Upper lobe of right lung (tissue), 1 donor: ENCODE measurements at places on chromosomes 11 and 22. TPM values are rescaled to one million over a fixed set of nuclear protein-coding genes. Genes with fewer than 3 reads are reported as not detected.

GRCh38 chr22:38317122-38317994, at the start of gene CSNK1E:
TSS of gene CSNK1E (minus strand) at chr22:38317433. CDS start at chr22:38314157, 3,276 bp downstream.
- DNase-seq, result peak; percentile 91

DNA sequence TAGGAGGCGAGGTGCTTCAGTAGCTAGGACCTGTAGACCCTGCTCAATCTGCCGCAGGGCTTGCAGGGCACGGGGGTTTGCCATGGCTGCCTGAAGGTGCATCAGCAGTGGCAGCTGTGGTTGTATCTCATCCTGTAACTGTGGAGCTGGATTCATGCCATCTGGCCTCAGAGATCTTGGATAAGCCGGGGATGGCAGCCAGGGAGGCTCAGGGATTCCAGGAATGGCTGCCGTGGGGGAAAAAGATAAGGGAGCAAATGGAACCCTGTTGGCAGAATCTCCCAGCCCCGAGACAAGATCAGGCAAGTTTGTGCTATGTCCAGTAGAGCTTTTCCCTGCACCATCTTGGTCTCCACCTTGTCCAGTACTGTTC, 1.8 kb downstream of the UBQLN3 start:
- no peak for DNase-seq

DNA sequence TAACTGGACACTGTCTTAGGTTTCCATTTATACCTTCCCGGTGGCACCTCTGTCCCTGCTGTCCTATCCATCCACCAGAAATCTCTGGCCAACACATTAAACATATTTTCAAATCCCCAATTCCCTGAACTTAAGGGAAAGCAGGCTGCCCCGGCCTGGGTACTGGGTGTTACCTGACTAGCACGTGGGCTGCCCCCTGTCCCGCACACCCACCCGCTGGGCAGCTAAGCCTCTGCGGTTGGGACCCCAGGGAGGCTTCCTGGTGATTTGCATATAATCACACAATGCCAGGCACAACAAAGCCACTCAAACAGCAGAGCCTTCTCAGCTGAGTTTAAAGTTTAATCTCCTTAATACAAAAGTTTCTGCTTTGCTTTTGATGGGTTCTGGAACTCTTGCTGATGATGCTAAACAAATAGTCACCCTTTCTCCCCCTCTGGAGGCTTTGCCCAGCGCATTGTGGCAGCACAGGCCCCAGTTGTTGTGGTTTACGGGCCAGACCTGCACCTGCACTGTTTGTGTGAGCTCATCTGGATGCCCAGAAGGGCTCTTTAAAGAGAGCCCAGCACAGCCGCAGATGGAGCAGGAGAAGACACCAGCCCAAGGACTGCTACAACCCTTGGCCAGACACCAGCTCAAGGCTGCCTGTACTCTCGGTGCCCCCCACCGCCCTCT, 59.9 kb upstream of the POU2AF1 start:
- DNase-seq, result no peak

- DNase-seq, result no peak
Measured at GRCh38 chr22:39089928-39090327, 7.1 kb upstream of the APOBEC3H start.

DNA sequence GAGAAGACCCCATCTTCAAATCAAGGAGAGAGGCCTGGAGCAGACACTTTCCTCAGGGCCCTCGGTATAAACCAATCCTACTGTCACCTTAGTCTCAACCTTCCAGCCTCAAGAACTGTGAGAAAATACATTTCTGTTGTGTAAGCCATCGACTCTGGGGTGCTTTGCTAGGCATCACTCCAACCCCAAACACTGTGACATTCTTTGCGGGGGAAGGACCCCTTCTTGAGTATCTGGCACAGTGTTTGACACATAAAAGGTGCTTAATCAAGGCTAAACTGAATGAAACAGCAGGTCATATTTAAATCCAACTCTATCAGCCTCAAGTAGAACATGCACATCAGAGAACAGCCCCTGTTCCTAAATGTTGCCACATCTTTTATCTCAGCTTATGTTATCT, 558.1 kb downstream of the INSC start:
- DNase-seq, result no peak

- no peak for DNase-seq
Measured at GRCh38 chr22:36073476-36073875, 44.9 kb upstream of the RBFOX2 start.

DNA sequence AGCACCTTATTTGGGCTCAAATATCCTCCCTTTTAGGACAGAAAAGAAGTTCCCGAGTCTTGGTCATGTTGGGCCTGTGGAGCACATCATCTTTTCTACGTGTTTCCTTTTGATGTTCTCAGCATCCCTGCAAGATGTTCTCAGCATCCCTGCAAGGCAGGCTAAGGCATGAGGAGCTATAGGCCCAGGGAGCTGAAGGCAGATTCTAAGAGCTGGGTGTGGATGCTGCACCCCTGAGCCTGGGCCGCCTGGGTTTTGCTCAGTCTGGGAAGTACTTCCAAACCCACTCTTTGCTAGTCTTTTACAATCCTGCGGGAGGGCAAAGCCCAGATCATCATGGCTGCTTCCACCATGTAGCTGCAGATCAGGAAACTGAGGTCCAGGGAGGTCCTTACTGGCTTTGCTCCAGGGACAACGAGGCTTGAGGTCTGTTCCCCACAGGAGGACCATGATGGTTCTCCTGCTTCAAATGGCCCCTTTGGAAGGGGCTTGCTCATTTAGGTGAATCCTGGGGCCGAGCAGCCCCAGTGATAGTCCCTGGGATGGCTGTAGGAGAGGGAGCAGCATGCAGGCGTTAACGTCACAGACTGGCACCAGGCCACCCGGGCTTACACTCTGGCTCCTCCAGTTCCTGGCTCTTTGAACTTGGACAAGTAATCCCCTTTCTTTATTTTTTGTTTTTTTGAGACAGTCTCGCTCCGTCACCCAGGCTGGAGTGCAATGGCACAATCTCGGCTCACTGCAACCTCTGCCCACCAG, 10.6 kb downstream of the LRRC75B start:
- no peak for DNase-seq

- DNase-seq, result no peak
Measured at GRCh38 chr11:57100638-57101331, 81.0 kb upstream of the LRRC55 start.

DNA sequence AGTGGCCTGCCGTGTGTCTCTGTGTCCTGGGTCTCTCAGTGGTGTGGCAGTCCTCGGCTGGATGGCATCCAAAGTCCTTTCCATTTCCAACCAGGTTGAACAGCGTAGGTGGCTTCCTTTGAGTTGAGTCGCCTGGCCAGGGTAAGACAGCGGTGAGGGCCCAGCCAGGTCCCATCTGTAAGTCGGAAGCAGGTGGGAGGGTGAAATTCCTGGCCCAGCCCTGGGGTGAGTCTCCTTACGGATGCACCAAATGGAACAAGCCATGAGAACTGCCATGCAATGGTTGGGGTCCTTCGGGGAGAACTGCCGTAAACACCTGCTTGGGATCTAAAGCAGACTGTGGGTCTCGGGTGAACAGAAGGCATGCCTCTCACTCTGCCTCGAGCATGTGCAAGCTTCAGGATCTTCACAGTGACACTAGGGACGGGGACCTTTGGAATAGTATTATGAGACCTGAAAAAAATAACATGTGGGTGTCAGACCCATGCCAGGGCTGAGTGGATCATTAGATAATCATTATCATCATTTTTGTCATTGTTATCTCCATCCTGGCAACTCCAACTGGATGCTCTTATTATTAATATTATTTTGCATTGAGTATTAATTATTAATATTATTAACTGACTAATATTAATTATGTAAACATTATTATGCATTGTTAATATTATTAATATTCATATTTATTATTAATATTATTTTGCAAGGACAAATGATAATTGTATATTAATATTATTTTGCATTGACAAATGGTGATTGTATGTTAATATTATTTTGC, 57.7 kb upstream of the LINC01488 start:
- no peak for DNase-seq

GRCh38 chr11:65958774-65959420, 2.6 kb upstream of the SART1 start:
- no peak for DNase-seq

DNA sequence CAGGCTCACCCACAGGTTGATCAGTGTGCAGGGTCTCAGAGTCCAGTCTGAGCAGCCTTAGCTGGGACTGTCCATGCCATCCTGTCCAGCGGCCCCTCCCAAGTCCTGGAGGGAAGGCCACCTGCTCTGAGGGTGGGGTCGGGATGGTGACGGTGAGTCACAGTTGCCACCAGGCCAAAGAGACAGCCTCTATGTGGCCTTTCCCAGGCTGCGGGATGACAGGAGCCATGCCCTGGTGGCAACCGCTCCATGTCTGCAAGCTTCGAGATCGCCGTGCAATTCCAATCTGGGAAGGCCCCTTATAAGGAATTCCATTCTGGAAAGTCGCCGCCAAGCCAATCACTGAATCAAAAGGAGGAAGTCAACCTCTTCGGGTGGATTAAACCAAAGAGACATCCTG, 47.5 kb downstream of the RTL6 start:
- peak; percentile 46 for DNase-seq

DNA sequence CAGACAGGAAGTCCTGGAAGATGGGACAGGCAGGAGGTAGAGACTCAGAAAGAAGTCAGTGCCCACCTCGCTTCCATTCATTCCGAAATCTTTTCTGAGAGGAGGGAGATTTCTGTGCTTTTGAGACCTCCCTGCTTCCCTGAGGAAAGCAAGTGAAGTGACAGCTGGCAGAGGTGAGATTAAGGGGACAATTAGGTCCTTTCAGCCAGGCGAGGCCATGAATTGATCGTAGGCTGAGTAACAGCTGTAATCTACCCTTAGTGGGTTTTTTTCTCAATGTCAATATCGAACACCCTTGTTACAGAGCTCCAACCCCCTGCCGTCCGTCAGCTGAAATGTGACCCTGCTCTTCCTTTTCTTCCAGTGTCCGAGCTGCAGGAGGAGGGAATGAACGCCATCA, 96.0 kb downstream of the PARVA start:
- DNase-seq, result no peak

DNA sequence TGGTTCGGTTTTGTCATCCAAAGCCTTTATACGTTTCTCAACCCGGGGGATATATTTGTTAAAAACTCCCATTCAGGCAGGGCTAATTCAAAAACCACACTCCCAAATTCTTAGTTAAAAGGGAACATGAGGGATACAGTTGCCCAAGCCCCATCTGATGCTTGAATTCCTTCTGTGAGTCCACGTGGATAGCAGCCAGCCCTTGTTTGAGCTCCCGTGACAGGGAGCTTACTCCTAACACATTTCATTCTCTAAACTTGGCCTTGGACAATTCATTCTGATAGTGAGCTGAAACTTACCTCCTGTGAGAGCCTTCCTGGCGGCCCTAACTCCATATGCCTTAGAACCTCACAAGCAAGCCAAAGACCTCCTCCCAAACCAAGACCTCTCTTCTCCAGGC, 357.5 kb downstream of the TENM4 start:
- DNase-seq, result no peak

DNA sequence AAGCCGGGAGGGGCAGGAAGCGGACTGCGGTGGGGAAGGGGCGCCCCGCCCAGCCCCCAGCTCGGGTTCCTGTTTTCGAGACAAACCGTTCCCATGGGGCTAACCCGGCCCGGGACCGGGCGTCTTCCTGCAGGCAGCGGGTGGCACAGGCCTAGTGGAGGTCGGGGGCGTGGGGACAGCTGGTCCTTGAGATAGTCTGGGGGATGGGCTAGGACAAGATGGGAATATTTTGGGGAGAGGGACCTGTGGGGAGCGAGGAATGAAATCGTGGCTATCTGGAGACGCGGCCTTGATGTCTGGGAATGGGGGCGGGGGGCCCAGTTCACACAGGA, 1.2 kb upstream of the RASGRP2 start:
- peak; percentile 89 for DNase-seq

Gene RIC3
- total RNA-seq, result 12.9 TPM

Gene MRGPRX4
- total RNA-seq, result not detected

Gene GPR83
- 0.12 TPM for total RNA-seq

Gene CTSC
- total RNA-seq, result 278 TPM

Gene USH1C
- not detected for total RNA-seq

Gene ZNF195
- total RNA-seq, result 20.0 TPM

Gene SLC22A9
- not detected for total RNA-seq
